Cortex of kidney (tissue), 1 donor: ENCODE measurements at places on chromosomes 1 and 21.

- DNase-seq = no peak
Measured at GRCh38 chr21:32334980-32335531, 36.4 kb downstream of the MRAP start.

DNA sequence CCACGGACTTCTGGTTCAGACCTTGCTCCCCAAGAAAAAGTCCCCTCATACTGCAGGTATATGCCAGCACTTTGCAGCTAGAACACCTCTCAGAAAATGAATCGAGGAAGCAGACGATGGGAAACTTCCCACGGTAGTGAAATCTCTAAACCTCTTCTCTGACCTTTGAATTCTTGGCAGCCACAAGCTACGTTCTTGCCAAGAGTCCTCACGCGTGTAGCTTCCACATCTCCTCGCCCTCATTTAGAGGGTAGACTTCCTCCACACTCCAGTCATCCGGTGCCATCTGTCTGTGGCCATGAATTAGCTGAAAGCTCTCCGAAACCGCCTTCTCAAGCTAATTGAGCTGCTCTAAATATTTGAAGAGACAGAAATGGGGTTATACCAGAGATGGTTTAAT is 127.8 kb downstream of the RGS7 start:
- no peak for DNase-seq

DNA sequence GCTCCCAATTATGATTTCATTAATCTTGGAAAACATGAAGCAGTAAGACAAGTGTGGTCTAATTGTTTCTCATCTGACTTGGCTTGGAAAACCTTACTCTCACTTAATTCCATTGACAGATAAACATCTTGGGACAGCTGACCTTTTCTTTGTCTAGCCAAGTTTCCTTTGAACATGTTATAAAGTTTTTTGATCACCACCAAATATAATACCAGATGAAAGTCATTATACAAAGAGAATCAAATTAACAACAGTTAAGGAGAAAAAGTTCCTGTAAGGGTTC is 50.2 kb downstream of the ALG14 start:
- DNase-seq = no peak

DNA sequence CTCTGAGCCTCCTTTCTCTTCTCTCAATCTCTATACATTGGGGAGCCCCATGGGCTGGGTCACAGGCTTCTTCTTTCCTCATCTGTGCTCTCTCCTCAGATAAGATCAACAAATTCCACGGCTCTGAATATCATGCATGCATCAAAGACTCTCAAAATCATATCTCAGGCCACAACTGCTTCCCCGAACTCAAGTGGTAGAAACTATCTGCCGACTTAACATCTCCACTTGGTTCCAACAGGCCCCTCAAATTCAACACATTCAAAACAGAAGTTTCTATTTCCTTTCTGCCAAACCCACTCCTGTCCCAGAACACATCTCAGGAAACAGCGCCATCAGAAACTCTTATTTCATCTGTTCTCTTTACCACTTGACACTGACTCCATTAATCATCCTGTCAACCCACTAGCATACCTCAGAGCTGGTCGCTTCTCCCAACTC is 16.7 kb downstream of the DDX59 start:
- DNase-seq = no peak

GRCh38 chr1:108590957-108591356 is 31.1 kb downstream of the EEIG2 start:
- DNase-seq = no peak

DNA sequence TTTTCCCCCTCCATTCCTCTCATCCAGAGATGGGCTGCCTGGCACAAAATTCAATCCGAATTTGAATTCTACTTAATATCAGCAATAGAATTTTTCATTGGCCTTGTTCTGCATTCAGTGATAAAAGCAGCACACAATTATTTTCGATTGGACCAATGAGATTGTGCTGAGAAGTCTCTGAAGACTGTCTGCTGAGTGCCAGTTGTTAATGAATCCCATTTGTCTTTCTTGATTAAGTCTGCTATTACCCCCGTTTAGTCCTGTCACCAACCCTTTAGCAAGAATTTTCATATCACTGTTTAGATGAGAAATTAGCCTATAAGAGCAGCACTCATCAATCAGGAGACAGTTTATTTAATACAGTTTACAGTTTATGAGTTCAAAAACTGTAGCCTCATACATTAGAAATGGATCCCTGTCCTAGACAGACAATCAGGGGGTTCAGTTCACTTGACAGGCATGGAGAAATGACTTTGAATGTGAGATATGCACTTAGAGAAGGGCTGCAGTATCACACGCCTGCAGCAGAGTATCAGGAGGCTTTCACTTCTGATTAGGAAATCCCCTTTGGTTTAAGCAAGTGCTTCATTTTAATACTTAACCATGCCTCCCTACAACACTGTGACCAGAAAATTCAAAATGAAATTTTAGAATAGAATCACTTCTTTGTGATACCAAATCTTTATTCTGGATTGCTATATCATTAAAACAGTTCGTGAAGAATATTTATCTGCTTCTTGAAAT is 304.7 kb upstream of the PTBP2 start:
- no peak for DNase-seq

GRCh38 chr1:226820941-226821718 is 49.3 kb upstream of the PSEN2 start:
- no peak for DNase-seq

GRCh38 chr1:200033511-200034261 is 6.2 kb downstream of the NR5A2 start:
- no peak for DNase-seq

GRCh38 chr1:26126321-26127084 is 14.9 kb downstream of the PDIK1L start:
- DNase-seq = no peak

DNA sequence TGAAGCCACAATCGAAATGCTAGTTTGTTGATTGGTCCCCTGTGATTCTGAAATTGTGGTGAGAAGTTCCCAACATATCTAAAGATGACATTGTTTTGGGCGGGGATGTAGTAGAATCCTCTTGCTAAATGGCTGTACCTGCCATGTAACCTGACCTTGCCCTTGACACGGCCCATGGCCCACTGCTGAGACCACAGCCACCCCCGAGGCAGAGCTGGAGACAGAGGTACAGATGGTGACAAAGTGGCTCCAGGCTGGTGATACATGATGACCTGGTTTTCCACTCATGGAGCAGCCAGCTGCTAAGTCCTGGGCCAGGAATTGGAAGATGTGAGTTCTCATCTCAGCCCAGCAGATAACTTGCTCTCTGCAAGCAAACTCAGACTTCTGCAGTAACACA is 226.5 kb downstream of the FOXD2 start:
- no peak for DNase-seq

- DNase-seq = no peak
Measured at GRCh38 chr21:31665397-31665796, 5.9 kb downstream of the SOD1 start.

GRCh38 chr1:151864411-151864810 is 10.9 kb upstream of the THEM5 start:
- no peak for DNase-seq
